ENCODE measurements at places on chromosomes 16 and 17.

DNA sequence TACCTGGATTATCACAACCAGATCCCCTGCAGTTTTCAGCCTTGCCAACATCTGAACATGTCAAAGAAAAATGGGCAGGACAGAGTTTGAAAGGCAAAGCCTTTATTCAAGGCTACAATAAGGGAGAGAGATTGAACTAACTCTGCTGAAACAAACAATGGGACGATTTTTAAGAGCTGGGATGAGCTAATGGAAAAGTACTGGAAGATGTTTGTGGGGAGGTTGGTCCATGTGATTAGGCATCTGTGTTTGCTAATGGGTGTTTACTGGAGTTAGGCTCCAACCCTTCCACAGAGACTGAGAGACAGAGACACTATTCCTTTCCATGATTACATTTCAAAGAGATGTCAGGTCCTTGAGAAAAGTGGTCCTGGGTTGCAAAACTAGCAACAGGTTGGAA lies 35.0 kb upstream of the HSBP1 start:
- DNase-seq: no peak

DNA sequence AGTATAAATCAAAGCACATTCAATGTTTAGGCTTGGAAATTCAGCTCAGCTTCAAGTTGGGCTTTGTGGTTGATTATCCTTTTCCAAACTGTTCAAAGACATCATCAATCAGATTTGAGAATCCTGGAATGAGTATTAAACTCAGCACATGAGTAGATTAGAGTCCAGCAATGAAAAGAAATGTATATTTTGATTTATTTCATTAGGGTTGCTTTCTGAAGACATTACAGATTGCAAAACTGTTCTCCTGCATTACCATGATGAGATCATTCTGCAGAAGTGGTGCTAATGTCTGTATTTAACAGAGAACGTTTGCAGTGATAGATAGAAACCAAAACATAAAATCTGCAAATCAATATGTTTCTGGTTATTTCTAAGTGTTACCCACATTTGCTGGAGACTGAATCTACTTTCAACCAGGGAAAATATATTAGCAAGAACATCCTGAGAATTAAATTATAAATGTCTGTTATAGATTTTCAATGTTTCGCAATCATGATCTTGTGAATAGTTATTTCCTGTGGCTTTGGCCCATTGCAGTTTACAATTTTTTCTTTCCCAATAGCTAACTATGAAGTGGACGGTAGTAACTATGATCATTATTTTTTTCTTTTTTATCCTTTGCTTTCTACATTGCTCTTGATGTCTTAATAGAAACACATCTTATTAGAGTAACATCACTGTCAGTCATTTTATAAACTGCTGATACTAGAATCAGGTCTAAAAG lies 1125.7 kb upstream of the GOT2 start:
- DNase-seq: no peak

DNA sequence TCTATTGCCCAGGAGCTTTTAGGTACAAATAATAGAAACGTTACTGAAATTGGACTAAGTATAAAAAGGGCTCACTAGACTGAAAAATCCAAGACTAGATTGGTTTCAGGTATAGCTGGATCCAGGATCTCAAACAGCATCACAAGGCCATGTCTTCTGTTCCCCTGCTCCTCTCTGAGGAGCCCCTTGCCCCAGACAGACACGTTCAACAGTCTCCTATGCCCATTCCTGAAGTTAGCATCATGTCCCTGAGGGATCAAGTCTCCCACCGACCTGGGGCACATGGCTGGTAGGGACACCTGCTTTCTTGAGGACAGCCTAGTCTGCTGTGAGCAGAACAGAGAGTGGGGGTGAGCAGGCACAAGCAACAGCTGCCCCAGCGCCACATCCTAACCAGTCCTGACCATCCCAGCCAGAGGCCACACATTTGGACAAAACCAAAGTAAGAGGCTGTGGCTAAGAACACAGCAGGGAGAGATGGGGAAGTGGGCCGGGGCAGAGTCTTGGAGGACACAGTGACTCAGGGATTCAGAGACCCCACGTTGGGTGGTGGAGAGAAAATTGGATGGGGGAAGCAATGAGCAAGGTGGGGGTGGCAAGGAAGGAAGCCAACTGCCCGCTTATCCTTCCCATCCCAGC lies 10.5 kb upstream of the MMP2 start:
- DNase-seq: no peak

DNA sequence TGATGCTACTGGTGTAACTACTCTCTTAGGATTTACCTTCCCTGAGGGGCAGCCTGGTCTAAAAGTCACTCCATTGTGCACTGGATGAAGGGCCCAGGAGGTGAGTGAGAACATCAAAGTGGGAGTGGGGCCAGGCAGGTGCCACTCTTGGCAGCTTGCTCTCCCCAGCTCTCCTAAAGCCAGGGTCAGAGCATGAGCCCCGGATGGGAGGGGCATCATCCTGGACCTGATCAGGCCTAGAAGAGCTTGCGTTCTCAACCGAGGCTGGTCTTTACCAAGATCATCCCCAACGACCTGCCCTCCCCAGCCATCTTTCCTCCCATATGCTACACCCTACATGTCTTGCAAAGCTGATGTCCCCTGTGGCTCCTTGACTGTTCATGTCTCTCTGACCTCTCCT lies 87.1 kb downstream of the AIPL1 start:
- DNase-seq: no peak

- no peak for DNase-seq
These were observed 87.8 kb upstream of the CDH5 start for GRCh38 chr16:66278604-66279262.

- DNase-seq: no peak
These were observed 3.0 kb downstream of the HIRIP3 start for GRCh38 chr16:29992344-29992967.

Data from activated CD4-positive, alpha-beta T cell treated with anti-CD3 and anti-CD28 coated beads for 1 hour (primary cell).